NCI-H510A treated with DMSO at 0.1 percent for 48 hours (cell line): ENCODE measurements at places on chromosomes 16 and 17.

DNA sequence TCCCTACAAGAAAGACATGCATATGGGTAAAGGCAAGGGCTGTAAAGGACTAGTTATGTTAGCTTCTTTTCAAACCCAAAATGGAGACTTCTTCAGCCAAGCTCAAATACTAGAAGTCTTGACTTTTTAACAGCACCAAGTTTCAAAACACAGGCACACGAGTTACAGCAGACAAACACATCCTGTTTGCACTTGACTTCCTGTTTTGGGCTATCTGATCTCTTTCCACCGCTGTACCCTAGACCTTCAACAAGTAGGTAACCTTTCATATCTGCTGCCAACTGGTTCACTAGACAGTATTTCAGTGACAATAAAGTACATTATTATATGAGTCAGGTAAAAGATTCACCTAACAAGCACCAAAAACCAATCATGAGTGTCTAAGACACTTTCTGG lies 12.3 kb downstream of the RFFL start:
- peak; percentile 35 for DNase-seq

DNA sequence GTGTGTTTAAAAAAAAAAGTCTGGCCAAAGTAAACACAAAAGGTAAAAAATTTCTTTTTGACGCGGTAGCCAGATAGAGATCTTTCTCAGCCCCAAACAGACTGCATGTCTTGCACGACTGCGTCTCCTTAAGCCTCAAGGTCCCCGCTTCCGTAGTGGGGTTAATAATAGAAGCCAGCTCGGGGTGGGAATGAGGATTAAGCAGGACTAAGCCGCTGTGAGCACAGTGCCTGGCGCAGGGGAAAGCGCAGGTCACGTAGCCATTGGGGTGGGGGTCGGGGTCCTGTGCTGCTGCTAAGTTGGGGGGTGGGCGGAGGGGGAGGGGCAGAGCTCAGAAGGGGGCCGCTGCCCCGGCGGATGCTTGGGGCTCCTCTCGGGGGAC lies 521 bp downstream of the GGA2 start:
- DNase-seq: no peak

DNA sequence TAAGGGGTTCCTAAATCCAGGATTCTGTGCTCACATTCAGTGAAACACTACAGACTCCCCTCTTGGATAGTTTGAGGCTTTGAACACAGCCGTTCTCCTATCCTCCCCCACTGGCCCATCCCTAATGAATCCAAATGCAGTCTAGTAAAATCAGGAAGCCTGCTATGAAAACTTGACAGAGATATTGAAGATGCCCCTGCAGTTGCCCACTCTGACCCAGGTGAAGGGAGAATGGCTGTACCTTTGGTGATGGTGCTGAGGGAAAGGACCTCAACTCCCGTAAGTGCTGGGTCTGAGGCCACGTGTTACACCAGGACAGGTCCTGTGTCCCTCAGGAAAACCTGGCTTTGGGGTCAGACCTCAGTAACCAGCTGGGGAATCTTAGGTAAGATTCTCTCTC lies 54.4 kb downstream of the SF3B3 start:
- DNase-seq: no peak

DNA sequence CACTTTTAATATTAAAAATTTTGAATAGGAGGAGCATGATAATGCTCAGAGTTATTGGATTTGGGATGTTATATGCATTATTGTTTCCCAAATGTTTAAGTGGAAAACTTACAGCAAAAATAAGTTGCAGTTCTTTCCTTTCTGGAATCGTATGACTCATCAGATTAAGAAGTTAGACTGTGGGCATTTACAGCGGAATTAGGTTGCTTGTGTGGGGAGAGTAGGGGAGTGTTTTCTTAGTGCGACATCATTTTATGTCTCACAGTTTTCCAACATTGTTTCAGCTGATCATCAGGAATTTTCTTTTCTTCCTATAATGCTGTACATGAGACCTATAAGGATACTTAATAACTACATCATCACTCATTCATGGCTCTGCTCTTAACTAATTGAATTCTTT lies 1631.8 kb downstream of the CDH8 start:
- no peak for DNase-seq

- DNase-seq: no peak
Measured at GRCh38 chr16:89434490-89434889, 55.9 kb downstream of the ANKRD11 start.

GRCh38 chr16:5026664-5027063 lies 7.1 kb downstream of the NAGPA start:
- DNase-seq: no peak

DNA sequence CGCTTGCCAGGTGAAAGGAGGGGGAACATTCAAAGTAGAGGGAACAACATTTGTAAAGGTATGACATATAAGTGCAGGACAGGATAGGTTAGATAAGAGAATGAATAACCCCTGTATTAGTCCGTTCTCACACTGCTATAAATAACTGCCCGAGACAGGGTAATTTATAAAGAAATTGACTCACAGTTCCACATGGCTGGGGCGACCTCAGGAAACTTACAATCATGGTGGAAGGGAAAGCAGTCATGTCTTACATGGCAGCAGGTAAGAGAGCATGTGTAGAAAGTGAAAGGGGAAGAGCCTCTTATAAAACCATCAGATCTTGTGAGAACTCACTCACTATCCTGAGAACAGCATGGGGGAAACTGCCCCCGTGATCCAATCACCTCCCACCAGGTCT lies 223.8 kb downstream of the SOX9 start:
- no peak for DNase-seq

DNA sequence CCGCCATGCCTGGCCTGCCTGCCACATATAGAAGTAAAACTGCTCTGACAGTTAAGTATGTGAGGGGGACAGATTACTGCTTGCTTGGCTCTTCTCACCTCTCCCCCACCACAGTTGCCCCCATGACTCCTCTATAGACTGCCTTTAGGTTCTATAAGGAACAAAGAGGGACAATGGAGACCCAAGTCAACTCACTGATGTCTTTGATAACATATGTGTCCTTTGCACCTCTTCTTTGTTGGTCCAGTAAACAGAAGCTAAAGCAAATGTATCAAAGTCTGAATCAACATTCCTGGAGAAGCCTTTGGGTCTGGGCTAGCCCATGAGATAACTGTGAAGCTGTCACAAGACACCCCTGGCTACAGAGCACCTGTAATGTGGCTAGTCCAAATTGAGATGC lies 27.1 kb downstream of the NUDT7 start:
- DNase-seq: no peak

- DNase-seq: no peak
Measured at GRCh38 chr17:78924481-78925151, 571 bp downstream of the TIMP2 start.

DNA sequence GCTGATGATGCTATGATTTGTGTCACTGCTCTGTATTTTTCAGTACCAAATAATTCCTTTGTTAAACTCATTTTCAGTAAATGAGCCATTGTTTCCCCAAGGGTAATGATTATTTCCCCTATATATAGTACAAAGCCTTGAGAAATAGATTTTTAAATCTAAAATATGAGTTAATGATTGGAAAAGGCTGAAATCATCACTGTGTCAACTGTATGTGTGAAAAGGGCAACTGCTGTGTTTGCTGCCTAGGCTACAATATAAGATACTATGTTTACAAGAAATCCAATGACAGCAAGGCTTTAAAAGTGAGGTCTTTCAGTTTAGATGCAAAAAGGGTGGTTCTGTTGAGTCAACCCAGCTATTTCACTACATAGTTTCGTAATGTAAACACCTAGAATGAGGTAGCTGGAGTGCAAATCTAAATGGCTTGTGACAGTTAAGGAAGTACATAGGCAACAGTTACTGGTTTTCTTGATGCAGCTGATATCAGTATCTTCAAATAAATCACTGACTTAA lies 15.3 kb downstream of the NLK start:
- no peak for DNase-seq

GRCh38 chr17:17462048-17462824 lies 14.6 kb upstream of the MED9 start:
- no peak for DNase-seq

DNA sequence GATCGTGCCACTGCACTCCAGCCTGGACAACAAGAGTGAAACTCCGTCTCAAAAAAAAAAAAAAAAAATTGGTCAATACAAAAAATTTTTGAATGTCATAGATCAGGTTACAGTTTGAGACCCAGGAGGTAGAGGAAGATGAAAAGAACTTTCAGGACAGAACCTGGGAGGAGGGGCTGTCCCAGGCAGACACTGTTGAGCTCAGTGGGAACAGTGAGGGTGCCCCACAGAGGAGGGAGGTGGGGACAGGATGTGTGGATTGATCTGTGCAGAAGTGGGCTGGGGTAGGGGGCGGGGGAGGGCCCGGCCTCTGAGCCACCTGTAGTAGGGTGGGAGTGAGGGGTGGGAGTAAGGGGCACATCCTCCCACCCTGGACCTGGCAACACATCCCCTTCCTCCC lies 58.3 kb downstream of the PRMT7 start:
- no peak for DNase-seq

GRCh38 chr17:68346448-68346847 lies 55.2 kb downstream of the ARSG start:
- no peak for DNase-seq

GRCh38 chr17:14310605-14311004 lies 9.7 kb downstream of the HS3ST3B1 start:
- no peak for DNase-seq
